ENCODE measurements at places on chromosomes 3 and 15.

GRCh38 chr3:172216267-172216666, 176.9 kb downstream of the FNDC3B start:
- no peak for DNase-seq

DNA sequence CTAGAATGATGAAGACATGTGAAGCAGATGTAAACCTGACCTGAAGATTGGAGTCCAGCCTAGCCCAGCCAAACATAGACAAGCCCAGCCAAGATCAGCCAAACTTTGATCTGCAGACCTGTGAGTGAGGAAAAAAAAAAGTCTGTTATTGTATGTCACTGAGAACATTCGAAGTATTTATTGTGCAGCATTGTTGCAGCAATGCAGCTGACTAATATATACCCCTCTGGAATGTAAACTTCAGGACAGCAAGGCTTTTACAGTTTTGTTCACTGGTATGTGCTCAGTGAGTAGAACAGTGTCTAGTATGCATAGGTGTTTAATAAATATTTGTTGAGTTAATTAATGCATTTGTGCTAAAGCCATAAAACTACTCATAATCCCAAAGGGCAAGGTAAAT, 23.4 kb downstream of the TMEM202 start:
- no peak for DNase-seq

- DNase-seq, result no peak
These were observed 35.0 kb downstream of the ST6GAL1 start for GRCh38 chr3:186965141-186965879.

GRCh38 chr15:56940388-56940787, 21.9 kb downstream of the TCF12 start:
- no peak for DNase-seq

DNA sequence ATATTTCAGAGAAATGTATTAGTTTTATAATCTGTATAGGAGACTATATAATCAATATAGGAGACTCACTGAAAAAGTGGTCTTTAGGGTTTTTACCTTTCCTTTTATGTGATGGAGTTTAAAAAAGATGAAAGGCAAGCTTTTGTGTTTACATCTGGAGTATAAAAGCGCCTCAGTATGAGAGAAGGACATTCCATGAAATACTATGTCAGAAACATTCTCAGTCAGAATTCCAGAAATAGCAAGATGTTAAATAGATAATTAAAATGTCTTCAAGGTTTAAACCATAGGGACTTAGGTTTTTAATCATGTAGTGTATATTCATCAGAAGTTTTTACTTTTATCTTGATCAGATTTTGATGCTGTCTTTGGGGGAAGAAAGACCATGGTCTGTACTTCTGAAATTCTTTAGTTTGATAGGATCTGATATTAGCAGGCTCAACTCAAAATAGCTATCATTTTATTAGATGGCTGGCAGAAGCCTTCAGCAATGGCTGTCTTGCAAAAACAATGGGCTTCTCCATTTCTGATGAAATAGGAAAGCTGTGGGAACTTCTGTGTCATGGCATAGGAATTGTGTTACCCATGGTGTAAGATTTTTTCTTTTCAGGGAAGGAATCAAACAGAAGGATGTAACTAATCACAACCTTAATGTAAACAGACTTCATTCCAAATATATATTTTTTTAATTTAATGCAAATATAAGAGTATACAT, 209.6 kb upstream of the PLSCR5 start:
- no peak for DNase-seq

- DNase-seq, result no peak
These were observed 75.8 kb downstream of the RARB start for GRCh38 chr3:25503898-25504301.

- no peak for DNase-seq
These were observed 69.3 kb downstream of the ARPP21 start for GRCh38 chr3:35708394-35709271.

DNA sequence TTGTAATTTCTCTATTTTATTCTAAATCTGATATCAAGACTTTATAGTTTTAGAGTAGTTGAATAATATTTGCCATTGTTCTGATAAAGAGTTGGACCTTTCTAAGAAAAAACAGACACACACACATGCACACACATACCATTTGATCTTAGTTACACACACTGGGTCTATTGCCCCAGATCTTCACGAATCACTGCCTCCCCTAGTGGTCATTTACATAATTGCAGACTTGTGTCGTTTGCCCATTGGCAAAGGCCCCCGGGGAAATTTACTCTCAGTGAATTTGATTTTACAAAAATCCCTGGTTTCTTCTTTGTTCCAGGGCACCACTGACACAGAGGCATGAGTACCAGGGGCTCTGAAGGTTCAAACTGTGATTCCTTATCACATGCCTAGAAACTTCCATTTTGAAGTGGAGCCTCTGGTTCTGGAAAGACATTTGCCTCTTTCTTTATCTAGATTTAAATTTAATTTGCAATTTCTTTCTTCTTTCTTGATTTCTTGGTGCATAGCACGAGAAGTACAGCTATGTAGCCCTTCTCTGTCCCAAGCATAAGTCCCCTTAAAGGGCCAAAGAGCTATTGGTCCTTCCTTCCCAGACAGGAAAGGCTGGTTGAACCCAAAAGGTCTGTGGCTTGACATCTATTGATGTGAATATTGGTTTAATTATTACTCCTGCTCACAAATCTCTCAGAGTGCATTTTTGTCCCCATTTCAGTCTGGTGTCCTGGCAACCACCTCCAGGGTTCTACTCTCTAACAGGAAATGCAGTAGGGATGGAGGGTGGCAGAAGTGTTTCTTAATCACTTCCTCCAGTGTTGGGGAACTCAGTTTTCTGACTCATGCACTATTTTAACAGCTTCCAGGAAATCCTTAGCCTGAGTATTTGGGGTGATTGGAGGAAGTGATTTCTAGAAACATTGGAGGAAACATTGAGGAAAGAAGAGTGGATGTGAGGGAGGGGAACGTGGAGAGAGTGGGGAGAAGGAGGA, 32.4 kb upstream of the SLC6A11 start:
- peak; percentile 52 for DNase-seq

DNA sequence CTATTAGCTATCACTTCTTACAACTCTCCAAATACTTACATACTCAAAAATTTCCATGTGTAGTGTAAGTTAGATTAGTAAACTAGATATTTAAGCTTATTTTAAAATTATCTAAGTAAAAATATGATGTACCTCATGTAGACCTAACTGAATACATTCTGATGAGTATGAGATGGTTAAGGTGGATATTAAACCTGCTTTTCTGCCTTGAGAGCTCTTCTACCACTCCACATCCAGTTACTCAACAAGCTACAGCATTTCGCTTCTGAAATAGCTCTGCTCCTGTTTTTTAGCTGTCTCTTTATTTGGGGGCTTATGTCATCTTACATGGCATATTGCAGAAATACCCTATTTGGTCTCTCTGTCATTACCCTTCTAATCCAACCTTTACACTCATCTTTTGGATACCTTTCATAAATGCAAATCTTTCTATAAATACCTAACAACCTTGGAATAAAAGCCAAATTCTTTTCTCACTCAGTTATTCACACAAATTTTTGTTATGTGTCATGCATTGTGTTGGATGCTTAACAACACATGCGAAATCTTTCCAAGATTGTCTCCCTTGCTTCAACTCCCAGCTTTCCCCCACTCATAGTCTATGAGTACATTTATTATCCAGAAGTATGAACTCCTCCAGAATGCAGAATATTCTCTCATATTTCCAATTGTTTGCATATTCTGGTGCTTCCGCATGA, 92.0 kb downstream of the ALCAM start:
- DNase-seq, result no peak

GRCh38 chr15:88881775-88882174, 13.6 kb downstream of the HAPLN3 start:
- DNase-seq, result no peak

- DNase-seq, result no peak
These were observed 123.6 kb downstream of the CACNA1D start for GRCh38 chr3:53617893-53618523.

DNA sequence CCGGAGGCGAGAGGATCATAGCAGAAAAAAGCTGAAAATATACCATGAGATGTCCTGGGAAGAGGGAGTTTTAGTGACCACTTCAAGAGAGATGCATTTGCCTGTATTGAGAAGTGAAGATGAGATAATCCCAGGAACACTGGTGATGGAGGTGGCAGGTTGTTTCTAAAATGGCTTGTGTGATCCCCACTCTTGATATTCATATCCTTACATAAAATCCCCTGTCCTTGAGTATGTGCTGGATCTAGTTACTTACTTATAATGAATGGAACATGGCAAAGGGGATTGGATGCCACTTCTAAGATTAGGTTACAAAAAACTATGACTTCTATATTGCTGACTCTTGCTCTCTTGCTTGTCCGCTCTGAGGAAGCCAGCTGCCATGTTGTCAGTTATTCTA, 22.1 kb downstream of the HDGFL3 start:
- no peak for DNase-seq

- DNase-seq, result no peak
These were observed 46.7 kb downstream of the CASR start for GRCh38 chr3:122230174-122230573.

DNA sequence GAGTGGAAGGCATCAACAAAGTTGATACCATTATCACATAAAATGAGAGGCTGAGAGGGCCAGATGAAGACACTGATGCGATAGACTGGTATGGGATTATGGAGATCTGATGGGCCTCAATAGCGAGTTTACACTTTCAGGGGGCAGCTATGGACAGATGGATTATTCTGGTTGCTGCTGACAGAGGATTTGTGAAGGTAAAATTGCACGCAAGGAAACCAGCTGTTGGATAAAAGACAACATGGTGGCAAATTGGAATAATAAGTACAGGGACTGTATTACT, 203.9 kb downstream of the MBNL1 start:
- DNase-seq, result no peak

GRCh38 chr15:44882499-44882968, 74.0 kb upstream of the TERB2 start:
- peak; percentile 35 for DNase-seq

DNA sequence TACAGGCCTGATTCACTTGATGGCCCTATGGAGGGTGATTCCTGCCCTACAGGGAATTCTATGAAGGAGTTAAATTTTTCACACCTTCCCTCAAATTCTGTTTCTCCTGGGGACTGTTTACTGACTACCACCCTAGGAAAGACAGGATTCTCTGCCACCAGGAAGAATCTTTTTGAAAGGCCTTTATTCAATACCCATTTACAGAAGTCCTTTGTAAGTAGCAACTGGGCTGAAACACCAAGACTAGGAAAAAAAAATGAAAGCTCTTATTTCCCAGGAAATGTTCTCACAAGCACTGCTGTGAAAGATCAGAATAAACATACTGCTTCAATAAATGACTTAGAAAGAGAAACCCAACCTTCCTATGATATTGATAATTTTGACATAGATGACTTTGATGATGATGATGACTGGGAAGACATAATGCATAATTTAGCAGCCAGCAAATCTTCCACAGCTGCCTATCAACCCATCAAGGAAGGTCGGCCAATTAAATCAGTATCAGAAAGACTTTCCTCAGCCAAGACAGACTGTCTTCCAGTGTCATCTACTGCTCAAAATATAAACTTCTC, 43.6 kb downstream of the BLM start:
- no peak for DNase-seq

GRCh38 chr15:79002581-79002980, 57.7 kb upstream of the CTSH start:
- DNase-seq, result no peak

- DNase-seq, result no peak
These were observed 272.4 kb upstream of the COL8A1 start for GRCh38 chr3:99365979-99366378.

GRCh38 chr3:106438887-106439286, 570.1 kb upstream of the CBLB start:
- no peak for DNase-seq

DNA sequence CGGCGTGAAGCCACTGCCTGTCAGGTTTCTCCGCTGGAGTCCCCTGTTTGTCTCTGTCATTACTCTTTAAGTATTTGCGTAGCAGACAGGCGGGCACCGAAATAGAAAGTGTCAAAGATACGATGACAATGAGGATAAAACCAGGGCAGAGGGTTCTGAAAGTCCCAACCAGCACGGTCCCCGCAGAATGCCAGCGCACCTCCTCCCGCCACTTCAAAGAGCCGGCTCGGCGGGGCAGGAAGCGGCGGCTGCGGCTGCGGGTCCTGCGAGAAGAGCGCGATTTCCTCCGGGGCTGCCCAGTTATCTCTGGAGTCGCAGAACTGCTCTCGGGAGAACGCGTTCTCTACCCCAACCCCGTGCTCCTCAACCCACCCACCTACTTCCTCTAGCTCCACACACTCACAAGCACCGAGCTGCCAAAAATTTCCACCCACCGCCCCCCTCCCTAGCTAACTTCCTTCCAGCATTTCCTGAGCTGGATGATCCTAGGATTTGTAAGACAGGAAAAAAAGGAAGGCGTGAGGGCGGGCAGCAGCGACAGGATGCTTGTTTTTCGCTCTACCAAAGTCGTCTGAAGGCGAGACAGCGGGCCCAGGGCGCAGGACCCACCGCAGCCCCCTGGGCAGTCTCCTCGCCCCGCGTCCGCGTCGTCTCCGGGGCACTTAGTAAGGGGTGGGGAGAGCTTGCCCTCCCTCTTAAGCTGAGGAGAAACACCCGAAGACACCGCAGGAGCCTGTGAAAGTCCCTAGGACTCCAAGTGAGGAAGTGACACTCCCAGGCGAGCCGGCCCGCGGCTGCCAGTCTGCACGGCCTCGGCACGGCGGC, at the start of gene ARHGAP31:
Gene ARHGAP31, plus strand, starts transcription at position 513 of the 825 bp plus-strand sequence. CDS start 522 bp downstream, outside the sequence.
- peak; percentile 89 for DNase-seq

DNA sequence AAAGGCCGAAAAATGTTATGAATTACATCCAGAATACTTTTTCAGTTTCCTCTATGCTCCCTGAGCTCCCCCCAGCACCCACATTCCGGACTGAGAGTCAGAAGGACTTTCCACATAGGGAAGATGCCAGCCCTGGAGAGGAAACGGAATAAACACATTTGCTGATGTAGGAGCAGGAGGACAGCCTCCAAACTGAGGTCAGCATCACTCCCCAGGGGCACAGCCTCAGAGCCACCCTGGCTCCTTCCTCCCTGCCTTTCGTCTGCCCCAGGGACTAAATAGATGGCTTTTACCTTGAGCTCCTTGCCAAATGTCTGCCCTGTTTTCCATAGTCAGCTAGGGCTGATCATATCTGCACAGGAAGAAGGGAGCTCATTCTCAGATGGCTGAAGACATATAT, 22.6 kb upstream of the SLCO2A1 start:
- no peak for DNase-seq

GRCh38 chr3:168495932-168496331, 400.2 kb upstream of the GOLIM4 start:
- no peak for DNase-seq

DNA sequence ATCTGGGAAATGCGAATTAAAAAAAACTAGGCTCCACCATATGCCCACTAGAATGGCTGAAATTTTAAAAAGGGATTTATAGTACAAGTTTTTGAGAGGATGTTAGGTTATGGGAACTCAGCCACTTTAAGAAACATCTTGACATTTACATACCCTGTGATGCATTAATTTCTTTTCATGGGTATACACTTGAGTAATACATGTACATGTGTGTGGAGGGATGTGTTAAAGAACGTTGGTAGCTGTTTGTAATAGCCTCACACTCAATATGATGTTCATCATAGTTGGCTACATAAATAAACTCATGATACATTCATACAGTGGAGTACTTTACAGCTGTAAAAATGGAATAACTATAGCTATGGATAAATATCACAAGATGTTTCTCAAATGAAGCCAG, 40.9 kb downstream of the MEF2A start:
- no peak for DNase-seq
